NCI-H2029 treated with DMSO at 0.1 percent for 48 hours (cell line): ENCODE measurements at places on chromosomes 2 and 18.

- no peak for DNase-seq
These were observed 2.0 kb upstream of the THUMPD2 start for GRCh38 chr2:39780825-39781600.

DNA sequence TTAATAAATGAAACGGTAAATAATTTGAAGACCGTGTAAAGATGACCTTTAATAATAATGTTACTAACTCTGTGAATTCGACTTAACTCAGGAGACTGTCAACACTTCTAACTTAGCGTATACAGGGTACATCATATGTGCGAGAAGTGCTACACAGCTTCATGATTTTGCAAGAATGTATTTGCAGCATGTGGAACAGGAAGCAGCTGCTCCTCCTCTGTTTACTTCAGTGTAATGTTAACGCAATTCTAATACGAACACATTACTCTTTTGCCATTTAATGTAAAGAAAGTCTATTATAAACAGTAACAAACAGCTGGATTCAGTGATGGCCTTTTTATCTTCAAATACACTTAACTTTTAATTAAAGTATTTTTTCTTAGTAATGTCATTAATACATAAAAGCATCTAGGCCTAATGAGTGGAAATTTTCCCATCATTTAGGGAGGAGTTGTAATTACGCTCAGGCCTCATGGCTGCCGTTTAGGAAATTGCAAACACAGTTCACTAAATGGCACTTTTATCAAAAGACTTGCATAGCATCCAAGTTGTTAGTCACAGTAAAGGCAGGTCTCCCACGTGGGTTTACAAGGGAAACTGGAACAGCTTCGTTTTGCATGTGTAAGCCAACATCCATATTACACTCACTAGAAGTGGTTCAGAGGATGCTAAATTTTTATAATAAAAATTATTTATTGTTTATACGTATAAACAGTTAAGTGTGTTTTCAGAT, 635.7 kb downstream of the FBXO15 start:
- DNase-seq = no peak

GRCh38 chr2:105869341-105869740, 124.6 kb downstream of the NCK2 start:
- no peak for DNase-seq

DNA sequence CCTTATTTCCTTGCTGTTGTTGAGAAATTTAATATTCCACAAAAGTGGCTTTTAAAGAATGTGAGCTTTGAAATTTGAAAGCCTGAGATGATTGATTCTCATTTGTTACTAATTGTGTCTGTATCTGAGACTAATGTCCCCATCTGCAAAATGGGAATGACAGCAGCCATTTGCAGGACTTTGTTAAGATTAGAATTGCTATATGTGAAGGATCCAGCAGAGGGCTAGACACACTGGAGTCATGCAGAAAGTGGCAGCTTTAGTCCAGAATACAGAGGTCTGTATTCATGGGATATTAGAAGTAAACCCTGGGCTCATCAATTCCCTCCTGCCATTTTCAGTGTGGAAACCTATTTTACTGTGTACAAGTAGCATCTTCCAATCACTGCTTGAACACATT, 296.5 kb upstream of the GYPC start:
- DNase-seq = no peak

- DNase-seq = no peak
These were observed 13.4 kb upstream of the GLS start for GRCh38 chr2:190867212-190867611.

GRCh38 chr18:55587418-55588110, 428 bp downstream of the TCF4 start:
- no peak for DNase-seq

- DNase-seq = no peak
These were observed 226.9 kb upstream of the THSD7B start for GRCh38 chr2:136538489-136538888.

DNA sequence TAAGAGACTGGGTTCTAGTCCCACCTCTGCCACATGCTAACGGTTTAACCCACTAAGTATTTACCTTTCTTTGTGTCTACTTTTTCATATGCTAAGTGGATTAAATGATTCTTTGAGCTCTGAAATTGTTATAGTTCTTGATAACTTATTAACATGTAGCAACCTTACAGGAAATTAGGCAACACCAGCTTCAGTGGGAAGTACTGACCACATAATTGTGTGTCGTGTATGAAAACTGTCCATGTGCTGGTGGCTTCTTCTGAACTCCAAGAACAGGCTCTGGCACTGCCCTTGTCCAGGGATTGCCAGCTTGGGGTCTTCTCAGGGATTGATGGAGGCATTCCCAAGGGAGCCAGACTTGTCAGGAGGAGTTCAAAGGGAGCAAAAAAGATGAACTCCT, 427.7 kb downstream of the TGIF1 start:
- DNase-seq = no peak

- DNase-seq = no peak
These were observed 131.1 kb downstream of the DSEL start for GRCh38 chr18:67385455-67385854.

DNA sequence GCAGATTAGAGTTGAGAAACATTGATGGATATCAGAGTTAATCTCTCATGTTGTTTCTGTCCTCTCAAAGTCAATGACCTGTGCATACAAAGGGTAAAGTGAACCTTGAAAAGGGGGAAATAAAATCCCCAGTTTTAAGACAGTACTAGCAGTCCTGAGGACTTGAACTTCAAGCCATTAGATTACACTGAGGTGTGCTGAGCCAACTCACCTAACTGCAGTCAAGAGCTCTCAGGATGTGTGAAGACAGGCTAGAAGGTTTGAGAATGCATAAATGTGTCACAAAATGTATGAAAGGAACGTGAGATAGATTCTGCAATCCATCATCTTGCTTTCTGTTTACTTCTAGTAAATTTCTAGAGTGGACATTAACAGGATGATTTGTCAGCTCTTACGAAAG, 35.5 kb downstream of the DOCK10 start:
- DNase-seq = no peak

- DNase-seq = peak; percentile 39
These were observed 156.8 kb upstream of the TTC39C start for GRCh38 chr18:23857756-23858155.

GRCh38 chr2:199230091-199230490, 227.6 kb downstream of the SATB2 start:
- DNase-seq = no peak
